BJ (cell line): ENCODE measurements at places on chromosomes 6 and 20.

- no peak for DNase-seq
Measured at GRCh38 chr20:4046311-4046924, 31.1 kb upstream of the RNF24 start.

GRCh38 chr6:128371136-128371535 lies 149.3 kb downstream of the PTPRK start:
- DNase-seq: no peak

- DNase-seq: peak; percentile 22
Measured at GRCh38 chr20:58598211-58599015, 52.7 kb upstream of the STX16 start.

DNA sequence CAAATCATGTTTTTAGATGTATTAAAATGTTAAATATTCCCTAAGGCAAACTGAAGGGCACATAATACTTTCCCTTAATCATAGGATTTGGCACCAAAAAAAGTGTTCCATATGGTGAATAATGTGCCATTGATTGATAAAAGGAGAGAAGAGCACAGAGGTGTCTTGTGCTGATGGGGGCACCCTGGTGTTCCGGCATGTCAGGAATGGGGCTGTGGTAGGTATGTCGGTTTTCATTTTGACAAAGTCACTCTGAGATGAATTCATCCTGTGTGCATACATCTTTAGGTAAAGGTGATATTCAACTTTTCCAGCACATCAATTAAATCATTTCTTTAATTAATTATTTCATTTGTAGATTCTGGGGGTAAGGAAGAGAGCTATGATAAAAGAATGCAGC lies 36.8 kb downstream of the CENPW start:
- no peak for DNase-seq

- DNase-seq: no peak
Measured at GRCh38 chr6:108748959-108749358, 99.3 kb upstream of the ARMC2 start.

DNA sequence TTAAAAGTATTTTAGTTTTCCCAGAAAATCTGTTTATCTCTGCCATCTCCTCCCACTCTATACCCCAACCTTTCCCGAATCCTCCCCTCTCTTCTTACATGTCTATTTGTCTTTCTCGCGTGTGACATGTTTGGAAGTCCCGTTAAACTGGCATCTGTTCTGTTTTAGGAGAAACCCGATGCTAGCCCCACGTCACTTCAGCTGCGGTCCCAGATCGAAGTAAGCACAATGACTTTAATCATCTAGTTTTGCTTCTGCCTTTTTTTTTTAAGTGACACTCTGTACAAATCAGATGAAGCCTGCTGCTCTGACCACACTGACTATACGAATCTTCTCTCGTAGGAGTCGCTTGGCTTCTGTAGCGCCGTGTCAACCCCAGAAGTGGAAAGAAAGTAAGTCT lies 97.4 kb downstream of the SASH1 start:
- no peak for DNase-seq

GRCh38 chr20:51651921-51652549 lies 109.5 kb upstream of the NFATC2 start:
- no peak for DNase-seq
